AML-193 (cell line): ENCODE measurements at places on chromosomes 7 and 10.

DNA sequence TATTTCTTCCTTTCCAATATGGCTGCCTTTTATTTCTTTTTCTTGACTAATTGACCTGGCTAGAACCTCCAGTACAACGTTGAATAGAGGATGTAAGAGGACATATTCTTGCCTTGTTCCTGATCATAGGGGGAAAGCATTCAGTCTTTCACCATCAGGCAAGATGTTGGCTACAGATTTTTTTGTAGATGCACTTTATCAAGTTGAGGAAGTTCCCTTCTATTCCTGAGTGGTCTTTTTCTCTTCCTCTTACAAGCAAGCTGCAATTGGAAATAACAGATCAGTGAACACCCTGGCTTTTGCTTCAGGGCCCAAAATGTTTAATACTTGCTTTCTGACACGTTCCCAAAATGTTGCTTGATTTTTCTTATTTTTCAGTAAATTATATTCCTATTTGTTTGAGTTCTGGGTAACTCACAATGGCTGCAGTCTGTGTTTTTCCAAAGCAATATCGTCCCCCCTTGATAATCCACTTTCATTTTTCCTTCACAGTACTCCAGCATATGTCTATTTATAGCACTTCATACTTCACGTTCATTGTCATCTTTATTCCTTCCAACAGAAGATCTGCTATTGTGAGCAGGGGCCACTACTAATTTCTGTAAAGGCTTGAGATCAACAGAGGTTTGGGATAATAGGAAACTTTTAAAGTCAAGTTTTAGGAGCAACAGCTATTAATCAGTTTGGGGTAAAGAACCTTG lies 11.7 kb downstream of the CPEB3 start:
- no peak for DNase-seq

DNA sequence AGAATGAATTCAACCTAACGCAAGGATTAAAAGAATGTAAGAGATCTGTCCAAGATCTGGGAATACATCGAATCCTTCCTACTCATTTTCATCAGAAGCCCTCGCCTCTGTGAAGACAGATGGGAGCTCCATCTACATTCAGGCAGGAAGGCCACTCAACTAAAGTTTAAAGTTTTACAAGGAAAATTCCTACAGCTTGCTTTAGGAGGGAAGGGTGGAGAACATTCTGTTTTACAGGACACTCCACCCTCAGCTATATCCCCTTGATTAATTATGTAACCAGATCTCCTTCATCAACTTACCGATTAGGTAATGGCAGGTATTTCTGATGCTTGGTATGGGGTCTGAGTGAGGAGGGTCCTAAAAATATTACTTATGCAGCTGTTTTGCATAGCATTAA lies 5.6 kb upstream of the AHR start:
- DNase-seq: no peak

DNA sequence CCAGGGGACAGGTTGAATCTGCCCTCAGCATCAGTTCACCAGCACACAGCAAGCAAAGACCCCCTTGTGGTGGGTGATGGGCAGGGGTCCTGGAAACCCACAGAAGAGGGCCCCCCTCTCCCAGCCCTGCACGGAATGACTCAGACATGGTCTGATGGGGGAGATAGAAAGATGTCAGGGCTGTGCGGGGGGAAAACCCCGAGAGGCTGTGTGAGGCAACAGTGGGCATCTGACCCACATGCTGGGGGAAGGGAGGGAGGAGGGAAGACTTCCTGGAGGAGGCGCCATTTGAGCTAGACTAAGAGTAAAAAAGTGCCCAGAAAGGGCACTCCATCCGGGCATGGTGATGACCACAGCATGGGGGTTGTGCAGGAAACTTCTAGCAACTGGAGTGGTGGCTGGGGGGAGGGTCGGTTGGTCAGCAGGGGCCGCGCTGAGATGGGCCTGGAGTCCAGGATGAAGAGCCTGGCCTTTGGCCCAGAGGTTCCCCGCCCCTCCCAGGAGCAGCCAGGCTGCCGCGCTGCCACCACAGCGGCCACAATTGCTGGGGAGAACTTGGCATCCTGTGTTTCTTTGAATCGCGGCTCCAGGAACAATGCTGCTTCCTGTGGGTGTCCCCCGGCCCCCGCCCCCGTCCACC lies 2.5 kb downstream of the LFNG start:
- peak; percentile 89 for DNase-seq

GRCh38 chr7:39622609-39623008 lies 763 bp upstream of the RALA start:
- no peak for DNase-seq

- DNase-seq: no peak
Observed at GRCh38 chr7:142885311-142886230, at the start of gene TRPV6. TRPV6 (minus strand) TSS chr7:142885745.

DNA sequence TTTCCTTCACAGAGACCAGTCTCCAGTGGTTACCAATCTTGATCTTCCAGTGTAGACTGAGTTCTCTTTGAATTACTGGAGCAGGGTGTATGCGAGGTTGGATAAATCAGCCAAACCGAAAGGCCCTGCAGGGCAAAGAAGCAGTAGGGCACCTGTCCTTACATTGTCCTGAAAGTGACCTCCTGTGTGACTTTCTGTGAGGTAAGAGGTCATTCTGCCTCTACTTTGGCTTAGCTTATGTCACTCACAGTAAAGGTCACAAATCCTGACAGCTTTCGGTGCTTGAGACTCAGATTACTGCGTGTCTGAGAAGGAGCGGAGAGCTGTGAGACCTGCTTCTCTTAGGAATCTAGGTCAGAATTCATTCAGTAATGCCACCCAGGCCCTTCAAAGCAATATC lies 252.7 kb upstream of the ETV1 start:
- DNase-seq: no peak

GRCh38 chr10:109996766-109997171 lies 11.0 kb upstream of the ADD3 start:
- no peak for DNase-seq

DNA sequence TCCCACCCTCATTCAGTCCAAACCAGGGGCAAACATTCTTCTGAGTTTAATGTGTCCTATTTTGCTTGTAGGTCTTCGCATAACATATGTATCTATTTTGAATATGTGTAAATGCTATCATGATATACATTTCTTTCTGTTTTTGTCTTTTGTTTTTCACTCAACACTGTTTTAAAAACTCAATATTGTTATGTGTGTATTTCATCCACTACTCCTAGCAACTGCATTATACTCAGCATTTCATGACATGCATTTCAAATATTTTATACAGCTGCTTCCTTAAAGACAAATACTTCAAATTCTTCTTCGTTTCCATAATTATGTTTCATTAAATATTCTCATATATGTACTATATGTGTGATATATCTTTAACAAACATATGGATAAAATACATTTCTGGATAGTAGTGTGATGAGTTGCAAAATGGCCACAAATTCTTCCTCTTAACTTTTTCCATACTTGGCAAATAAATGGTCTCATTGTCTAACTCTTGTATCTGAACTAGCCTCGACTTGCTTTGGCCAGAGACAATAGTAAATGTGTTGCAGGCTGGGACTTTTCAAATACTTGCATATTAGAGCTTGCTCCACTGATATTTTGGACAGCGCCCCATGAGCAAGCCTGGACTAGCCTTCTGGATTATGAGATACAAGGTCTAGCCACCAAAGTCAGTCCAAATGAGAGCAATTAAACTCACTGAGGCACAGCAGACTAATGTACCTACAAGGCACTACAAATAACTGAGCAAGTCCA lies 539.7 kb upstream of the KCND2 start:
- no peak for DNase-seq

GRCh38 chr7:74443543-74444247 lies 10.0 kb upstream of the GTF2IRD1 start:
- DNase-seq: no peak

GRCh38 chr10:89644967-89645741 lies at the start of gene PANK1:
PANK1 (minus strand) TSS chr10:89645242; CDS start chr10:89644891, 351 bp downstream.
- DNase-seq: peak; percentile 55

- DNase-seq: peak; percentile 41
Observed at GRCh38 chr10:19816411-19817230, at the start of gene PLXDC2. PLXDC2 (plus strand) TSS chr10:19816432.

- DNase-seq: peak; percentile 24
Observed at GRCh38 chr7:128938544-128939074, 882 bp downstream of the IRF5 start.

GRCh38 chr10:71594934-71595571 lies 124.5 kb downstream of the C10orf105 start:
- no peak for DNase-seq

DNA sequence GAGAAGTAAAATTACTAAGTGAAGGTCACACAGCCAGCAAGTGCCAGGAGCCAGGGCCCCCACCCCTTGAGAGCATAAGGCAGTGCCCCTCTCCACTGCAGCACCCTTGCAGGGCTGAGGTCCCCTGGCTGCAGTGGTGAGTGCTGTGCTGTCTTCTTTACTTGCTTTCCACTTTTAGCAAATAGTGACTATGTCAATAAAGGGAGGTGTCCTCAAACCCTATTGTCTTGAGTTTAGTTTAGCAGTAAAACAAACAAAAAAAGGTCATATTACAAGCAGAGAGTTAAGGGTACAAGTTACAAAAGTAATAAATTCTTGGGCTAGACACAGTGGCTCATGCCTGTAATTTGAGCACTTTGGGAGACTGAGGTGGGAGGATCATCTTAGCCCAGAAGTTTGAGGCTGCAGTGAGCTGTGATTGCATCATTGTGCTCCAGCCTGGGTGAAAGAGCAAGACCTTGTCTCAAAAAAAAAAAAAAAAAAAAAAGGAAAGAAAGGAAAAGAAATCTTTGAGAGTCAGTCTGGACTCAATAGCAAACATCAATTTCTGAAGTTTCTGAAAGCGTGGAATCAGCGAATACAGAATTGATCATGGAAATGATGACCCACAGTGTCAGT lies 39.0 kb upstream of the KIF5B start:
- DNase-seq: no peak

GRCh38 chr7:127726476-127726875 lies 74.5 kb downstream of the SND1 start:
- no peak for DNase-seq

GRCh38 chr10:79111427-79111826 lies 42.7 kb downstream of the ZMIZ1 start:
- no peak for DNase-seq

GRCh38 chr7:38863601-38864291 lies 45.2 kb downstream of the VPS41 start:
- no peak for DNase-seq

- DNase-seq: no peak
Observed at GRCh38 chr7:135801877-135802276, 53.3 kb upstream of the FAM180A start.

DNA sequence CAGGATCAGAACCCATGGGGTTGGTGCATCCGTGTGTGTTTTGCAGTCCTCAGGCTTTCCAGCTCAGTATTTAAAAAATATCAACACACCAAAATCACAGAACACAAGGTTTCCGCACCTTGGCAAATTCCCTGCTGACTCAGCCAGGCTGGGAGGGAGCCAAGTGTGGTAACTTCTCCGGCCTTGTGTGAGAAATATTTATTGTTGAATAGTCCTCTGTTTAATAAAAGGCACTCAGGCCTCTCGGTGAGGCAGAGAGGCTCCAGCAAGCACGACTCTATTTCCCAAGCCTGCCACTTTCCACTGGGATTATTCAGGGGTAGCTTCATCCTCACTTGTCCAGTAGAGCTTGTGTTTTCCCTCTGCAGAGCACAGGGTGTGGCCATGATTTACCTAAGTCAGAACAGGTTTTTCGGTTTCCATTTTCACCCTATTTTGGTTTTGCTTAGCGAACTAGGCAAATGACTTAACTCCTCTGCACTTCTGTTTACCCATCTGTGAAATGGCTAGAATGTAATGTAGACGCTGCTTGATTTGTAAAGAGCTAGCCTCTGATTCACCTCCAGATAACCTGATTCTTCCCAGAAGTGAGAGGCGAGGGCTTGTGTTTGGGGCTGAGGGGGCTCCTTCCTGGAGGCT lies 13.0 kb upstream of the CHST15 start:
- DNase-seq: no peak

DNA sequence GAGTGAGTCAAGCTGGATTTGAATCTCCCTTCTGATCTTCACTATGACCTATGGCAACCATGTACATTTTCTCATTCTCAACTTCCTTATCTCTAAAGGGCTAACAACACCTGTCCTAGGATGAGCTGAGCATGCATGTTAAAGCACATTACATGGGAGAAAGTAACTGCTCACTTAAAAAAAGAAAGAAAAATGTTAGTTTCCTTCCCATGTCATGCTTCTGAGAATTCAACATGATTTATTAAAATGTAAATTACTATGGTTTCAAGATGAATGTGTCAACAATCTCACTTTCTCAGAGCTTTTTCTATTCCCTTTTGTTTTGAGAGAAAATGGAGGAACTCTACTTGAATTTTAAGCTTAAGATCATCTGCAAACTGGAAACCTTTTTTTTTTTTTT lies 295.3 kb downstream of the SKIDA1 start:
- no peak for DNase-seq

- DNase-seq: no peak
Observed at GRCh38 chr7:151113344-151114150, 27.3 kb downstream of the AGAP3 start.

GRCh38 chr7:4245135-4245865 lies 436.8 kb upstream of the FOXK1 start:
- no peak for DNase-seq

- no peak for DNase-seq
Observed at GRCh38 chr10:87534173-87534858, 29.6 kb downstream of the MINPP1 start.

DNA sequence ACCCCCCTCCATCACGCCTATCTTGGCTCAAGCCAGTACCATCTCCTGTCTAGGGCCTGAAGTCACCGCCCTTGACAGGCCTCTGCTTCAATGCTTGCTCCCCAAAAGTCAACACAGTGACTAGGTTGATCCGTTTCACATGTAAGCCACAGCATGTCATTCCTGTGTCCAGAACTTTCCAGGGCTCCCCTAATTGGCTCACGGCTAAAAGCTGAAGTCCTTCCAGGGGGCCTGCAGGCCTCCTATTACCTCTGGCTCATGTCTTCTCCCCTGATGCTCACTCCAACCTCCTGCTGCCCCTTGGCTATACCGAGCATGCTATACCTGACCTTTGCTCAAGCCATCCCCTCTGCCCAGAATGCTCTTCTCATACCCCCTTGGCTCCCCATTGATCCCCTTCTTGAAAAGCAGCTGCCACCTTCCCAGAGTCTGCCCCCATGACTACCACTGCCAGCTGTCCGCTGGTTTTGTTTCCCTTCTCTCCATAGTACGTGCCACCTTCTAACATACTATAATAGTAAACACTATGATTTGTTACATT lies 39.1 kb downstream of the CPXM2 start:
- no peak for DNase-seq
